ENCODE measurements at places on chromosomes 2 and 18.
A peak's percentile ranks its signal among the peaks of the same experiment; 100 is the strongest.

DNA sequence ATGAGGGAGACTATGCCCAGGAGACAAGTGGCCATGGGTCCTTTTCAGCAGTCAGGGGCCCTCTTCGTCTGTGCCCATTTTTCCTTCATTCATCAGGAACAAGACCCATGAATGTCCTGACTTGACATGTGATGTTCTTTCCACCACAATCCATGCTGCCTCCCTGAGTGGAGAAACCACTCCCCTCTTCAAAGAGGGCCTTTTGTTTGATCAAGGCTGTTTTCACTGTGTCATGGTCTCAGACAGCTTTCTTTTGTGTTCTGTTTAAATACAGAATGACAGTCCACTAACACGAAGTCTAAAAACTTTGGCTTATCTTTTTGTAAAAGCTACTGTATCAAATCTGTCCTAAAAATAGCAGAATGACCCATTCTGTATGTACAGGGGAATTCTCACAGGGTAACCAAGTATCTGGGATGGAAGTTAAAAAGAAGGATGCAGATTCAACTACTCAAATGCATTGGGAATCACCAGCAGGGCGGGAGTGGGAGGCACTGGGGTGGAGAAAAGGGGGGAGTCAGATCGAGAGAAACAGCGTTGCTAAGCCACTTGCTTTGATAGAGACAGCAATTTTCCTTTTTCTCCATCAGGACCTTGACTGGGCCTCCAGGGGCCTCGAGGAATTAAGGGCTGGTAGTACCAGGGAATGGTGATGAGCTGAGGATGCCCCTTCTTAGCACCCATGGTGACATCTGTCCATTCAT lies 13.9 kb downstream of the LRP2 start:
- DNase-seq = no peak

- DNase-seq = no peak
Measured at GRCh38 chr2:132754867-132755472, 85.0 kb upstream of the LYPD1 start.

- no peak for DNase-seq
Measured at GRCh38 chr2:54432251-54433015, 23.7 kb upstream of the SPTBN1 start.

- no peak for DNase-seq
Measured at GRCh38 chr2:173749315-173749714, 215.9 kb downstream of the SP3 start.

- DNase-seq = no peak
Measured at GRCh38 chr2:124283096-124283495, 258.0 kb downstream of the CNTNAP5 start.

GRCh38 chr2:43300781-43301583 lies 74.6 kb upstream of the ZFP36L2 start:
- DNase-seq = no peak

DNA sequence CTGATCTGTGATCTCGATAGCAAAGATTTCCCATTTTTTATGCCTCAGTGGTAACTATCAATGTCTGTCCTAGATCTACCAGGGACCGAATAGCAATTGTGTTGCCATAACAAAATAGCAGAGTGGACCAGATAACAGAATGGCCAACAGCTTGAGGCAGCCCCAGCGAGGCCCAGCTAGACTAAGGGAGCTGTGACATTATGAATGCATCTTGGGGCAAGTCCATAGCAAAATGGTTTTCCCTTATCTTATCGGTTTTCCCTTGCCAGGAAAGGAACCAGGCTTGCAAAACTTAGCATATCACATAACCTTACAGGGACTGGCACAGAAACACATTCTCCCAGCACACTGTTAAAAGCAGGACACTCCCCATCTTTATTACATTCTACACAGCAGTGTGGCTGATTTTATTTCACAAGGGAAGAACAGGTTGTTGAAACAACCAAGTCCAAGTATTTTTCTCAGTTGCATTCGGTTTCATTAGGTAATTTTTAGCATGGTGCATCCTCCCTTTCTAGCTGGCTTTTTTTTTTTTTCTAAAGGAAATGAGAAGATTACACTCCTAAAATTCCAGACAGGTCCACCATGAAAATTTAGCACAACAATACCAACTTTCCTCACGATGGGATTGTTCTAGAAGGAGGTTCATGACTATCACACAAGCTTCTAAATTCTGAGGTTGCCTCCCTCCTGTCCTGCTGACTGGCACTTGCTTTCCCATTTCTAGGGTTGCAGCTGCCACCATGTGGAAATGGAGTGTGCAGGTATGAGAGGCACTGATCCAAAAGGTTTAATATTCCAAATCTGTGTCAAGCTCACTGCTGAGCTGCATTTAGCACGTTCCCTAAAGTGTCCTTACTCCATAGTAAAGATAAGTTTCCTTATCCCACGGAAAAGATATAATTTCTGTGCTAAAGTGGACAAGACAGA lies 97.0 kb upstream of the SLC35G4 start:
- DNase-seq = no peak

- DNase-seq = no peak
Measured at GRCh38 chr2:59744436-59744835, 809.0 kb downstream of the BCL11A start.

DNA sequence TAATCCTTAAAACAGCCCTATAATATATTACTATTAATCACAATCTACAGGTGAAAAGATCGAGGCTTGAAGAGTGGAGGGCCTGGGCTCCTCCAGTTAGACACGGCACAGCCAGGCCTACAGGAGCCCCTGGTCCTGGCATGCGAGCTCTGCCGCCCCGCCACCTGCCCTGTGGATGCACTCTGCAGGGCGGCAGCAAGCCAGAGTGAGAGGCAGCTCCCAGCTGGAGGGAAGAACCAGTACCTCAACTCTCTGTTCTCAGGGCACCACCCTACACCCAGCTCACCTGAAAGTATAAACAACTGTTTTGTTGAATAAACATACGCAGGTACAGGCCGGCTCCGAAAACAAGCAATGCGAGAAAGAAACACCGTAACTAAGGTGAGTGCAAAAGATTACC lies 34.6 kb downstream of the EIPR1 start:
- DNase-seq = no peak

- DNase-seq = no peak
Measured at GRCh38 chr2:229043681-229044080, 227.4 kb downstream of the PID1 start.

GRCh38 chr2:58926112-58926511 lies 685.0 kb upstream of the FANCL start:
- DNase-seq = no peak

GRCh38 chr18:23970161-23971096 lies 44.1 kb upstream of the TTC39C start:
- DNase-seq = peak; percentile 63

DNA sequence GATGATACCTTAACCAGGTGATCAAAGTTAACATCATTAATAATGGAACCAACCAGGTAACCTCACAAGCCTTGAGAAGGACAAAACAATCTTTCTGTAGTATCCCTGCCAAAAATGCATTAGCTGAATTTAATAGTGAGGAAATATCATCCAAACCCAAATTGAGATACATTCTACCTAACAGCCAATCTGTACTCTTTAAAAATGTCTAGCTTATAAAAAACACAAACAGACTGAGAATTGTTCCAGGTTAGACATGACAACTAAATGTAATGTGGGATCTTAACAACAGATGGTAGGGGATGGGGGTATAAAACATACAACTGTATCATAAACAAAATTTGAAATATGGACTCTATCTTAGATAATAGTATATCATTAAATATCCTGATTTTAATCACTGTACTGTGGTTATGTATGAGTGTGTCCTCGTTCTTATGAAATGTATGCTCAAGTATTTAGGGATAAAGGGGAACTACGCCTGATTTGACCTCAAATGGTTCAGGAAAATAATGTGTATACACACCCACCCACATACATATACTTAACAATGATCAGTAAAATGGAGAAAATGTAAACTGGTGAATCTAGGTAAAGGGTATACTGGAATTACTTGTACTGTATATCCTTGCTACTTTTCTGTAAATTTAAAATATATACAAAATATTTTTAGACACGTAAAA lies 1.7 kb downstream of the FANCL start:
- no peak for DNase-seq

DNA sequence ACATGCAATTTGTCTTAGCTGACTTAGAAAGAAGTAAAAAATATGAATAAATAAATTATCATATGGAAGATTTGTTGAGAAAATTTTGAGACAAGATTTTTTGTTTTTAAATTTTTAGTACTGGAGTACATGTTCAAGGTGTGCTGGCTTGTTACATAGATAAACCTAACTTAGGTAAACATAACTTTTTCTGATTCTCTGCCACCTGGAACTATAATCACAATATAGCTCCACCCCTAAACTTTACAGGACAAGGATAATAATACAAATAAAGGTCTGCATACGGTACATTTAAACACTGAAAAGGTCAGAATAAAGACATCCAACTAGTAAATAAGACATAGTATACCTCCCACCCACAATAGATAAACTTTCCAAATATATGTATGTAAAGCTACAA lies 330.5 kb downstream of the LRRTM4 start:
- DNase-seq = no peak

DNA sequence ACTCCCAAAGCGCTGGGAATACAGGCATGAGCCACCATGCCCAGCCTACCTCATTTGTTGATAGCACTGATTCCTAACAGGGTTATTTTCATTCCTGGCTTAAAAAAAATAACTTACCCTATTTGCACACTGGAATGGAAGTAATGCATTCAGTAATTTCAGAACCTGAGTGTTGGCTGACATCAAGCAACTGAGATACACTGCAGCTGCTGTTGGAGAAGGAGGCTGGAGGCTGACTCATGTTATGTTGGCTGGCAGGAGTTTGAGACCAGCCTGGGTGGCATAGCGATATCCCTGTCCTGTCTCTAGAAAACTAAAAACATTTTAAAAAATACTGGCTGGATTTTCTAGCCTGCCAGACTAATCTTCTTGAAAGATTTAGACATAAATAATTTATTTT lies 385.1 kb upstream of the MEX3C start:
- no peak for DNase-seq

DNA sequence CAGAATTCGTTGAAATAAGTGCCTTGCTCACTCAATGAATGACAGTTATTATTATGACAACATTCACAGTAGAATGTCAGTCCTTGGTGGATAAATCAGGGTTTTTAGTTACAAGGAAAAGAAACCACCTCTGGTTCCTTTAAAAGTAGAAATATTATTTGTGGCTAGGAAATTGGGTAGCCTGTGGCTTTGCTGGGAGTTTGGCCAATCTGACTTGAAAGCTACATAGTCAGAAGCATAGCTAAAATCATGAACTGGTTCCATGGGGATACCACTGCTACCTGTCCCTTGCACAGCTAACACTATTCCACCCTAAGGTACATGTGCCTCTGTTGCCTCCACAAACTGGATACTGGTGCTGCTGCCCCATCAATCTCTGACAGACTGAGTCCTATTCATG lies 12.8 kb upstream of the SMCHD1 start:
- no peak for DNase-seq

DNA sequence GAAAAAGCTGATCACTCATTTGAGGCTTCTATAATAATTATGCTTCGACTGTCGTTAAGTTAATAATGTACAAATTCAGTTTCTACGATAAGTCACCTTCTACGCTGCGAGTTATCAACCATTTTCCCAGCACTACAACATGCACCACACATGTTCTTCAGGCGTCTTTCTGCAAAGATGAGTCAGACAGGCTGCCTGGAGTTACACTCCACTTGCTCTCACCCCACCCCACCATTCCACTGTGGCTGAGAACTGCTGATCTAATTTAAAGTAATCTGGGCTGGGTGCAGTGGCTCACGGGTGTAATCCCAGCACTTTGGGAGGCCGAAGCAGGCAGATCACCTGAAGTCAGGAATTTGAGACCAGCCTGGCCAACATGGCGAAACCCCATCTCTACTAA lies 218.6 kb downstream of the DYM start:
- no peak for DNase-seq

- no peak for DNase-seq
Measured at GRCh38 chr2:231720987-231721966, 13.0 kb downstream of the PTMA start.

- DNase-seq = no peak
Measured at GRCh38 chr18:10271481-10271880, 183.0 kb upstream of the APCDD1 start.

DNA sequence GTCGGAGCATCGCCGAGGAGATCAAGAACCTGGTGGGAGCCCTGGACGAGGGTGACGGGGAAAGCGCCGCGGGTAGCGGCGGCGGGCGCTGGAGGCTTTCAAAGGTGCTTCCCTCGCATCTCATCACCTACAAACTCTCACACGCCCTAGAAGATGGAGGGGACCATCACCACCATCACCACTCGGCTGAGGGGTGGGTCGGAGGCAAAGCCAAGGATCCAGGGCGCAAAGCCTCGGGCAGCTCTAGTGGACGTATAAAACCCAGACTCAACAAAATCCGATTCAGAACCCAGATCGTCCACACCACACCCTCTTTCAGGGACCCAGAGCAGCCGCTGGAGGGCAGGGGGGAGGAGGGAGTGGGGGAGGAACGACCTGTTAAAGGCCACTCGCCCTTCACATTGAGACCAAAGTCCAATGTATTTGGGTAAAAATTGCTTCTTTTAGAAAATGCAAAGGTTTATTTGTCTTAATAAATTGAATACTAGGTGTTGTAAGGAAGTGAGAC lies 1.5 kb downstream of the SOWAHC start:
- no peak for DNase-seq

DNA sequence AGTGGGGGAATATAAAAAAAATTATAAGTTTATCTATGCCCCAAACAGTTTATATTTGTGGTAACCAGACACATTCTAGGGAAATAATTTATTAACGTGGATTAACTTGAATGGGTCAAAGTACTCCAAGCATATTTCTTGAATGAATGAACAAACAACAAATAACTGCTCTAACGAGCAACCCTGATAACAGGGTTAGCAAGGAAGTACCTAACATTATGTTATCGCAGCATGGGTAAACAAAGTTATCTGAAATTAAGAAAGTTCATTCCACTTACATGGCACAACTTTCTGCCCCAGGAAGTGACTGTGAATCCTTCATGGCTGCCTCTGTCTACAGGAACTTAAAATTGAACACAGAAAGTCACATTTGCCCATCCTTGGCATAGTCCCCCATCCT lies 812.9 kb upstream of the ACVR2A start:
- DNase-seq = no peak

GRCh38 chr2:170533156-170533555 lies 182.0 kb upstream of the SP5 start:
- no peak for DNase-seq

- DNase-seq = no peak
Measured at GRCh38 chr2:105646774-105647076, 98.0 kb upstream of the NCK2 start.
